ENCODE measurements at places on chromosomes 6 and 20.

GRCh38 chr20:44730441-44730840 lies 15.2 kb upstream of the KCNK15 start:
- DNase-seq: peak; percentile 9

DNA sequence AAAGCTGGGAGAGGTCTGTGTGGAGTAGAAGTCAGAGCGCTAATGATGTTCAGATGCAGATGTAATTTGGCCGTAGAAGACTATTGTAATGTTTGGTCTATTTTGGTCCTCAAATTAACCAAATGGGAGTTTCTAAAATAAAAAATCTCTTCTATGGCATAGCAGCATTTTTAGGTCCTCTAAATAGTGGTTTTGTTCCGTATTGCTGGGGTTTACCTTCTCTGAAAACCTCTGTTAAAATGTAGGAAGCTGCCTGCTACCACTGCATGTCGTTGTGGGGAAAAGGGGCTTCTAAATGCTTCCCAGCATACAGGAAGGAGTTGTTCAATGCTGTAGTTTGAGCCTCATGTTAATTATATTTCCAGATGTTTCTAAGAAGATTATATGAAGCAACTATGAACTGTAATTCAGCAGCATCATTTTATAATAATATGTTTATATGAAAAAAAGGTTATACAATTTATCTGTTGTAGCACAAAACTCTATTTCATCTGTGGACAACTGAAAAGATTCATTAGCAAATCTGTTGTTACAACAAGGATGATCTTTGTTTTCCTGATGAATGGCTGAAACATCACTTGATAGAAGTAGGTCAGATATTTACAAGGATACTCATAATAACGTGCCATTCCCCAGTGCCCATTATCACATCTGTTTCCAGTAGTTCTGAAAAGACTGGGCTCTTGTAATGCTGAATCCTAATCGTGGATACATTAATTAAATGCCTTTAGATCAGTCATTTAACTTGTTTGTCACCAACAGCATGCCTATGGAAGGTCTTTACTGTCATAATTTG lies 256.6 kb downstream of the TBC1D7 start:
- DNase-seq: no peak

DNA sequence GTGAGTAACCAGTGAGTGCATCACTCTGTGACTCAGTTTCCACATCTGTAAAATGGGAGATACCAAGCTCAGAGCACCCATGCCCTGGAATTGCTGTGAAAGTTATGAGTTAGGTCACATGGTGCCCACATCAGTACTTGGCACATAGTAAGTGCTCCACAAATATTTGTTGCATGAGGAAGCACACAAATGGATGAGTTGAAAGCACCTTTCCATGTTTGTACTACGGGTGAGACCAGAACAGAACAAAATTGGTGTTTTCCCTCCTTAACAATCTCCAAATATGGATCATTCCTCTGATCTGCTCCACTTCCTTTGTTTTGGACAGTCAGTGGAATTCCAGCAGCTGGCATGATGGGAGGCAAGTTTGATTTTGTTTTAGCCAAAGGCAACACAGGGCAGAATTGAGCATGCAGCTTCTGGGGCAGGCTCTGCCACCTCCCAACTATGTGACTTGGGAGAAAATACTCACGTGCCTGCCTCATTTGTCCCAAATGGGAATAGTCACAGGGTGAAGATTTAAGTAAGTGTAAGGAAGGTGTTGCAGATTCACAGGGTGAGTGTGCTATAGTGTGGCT lies 503.7 kb upstream of the SULF2 start:
- no peak for DNase-seq

- DNase-seq: no peak
Observed at GRCh38 chr6:79984261-79984660, 20.2 kb upstream of the TTK start.

- no peak for DNase-seq
Observed at GRCh38 chr6:132070356-132070755, 119.2 kb upstream of the CCN2 start.

DNA sequence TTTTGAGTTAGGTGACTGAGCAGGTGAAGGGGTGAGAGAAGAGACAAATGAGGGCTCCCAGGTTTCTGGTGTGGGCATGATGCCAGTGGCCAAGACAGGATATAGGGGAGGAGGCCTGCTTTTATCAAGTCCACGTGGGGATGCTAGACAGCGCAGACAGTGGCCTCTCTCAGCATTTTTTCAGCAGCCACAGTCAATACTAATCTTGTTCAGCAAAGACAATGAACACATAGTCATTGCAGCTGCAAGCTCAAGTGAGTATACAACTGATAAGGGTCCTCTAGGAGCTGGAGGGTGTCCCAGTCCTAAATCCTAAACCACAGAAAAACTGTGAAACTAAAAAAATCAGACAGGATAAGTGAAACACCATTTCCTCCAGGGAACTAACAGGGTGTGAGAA lies 48.6 kb downstream of the UQCC1 start:
- no peak for DNase-seq

GRCh38 chr6:22513667-22514066 lies 55.7 kb upstream of the HDGFL1 start:
- DNase-seq: no peak

DNA sequence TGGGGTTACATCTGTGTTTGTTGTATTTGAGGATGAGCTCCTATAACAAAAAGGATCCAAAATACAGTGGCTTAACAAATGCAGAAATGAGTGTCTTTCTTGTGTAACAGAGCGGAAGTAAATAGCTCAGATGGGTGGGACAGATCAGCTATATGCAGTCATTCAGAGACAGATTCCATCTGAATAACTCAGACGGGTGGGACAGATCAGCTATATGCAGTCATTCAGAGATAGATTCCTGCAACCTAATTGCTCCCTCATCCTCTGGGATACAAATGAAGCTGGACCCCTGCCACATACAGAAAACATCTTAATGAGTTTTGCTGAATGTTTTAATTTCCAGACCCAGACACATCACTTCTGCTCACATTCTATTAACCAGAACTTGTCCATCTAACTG lies 332.3 kb downstream of the BCKDHB start:
- no peak for DNase-seq

GRCh38 chr6:169501777-169502313 lies 200.0 kb downstream of the WDR27 start:
- no peak for DNase-seq

DNA sequence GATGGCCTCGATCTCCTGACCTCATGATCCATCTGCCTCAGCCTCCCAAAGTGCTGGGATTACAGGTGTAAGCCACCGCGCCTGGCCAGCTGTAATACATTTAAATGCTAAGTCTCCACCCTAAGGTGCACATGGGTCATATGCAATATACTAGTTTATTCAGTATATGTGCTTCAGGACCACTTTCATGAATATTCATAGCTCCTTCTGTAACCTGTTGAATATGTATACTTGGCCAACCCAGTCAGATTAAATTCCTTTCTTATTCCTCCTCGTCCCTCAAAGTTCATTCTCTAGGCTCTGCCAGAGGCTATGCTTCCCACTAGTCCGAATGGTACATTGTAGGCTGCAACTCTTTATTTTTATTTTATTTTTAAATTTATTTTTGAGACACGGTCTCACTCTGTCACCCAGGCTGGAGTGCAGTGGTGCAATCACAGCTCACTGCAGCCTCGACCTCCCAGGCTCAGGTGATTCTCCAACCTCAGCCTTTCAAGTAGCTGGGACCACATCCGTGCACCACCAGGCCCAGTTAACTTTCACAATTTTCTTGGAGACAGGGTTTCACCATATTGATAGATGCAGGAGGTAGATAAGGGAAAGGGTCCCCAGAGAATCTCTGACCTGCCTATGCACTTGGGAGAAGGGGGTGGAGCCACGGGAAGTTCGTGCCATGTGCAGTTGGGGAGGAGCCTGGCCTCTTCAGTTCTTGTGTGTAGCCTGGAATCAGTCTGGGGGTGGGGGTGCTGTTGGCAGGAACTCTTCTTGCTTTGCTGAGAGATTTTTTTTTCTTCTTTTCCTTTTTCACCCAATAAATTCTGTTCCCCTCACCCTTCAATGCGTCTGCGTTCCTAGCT lies 41.3 kb upstream of the DDR1 start:
- no peak for DNase-seq

GRCh38 chr6:94133106-94133505 lies 713.7 kb upstream of the EPHA7 start:
- DNase-seq: no peak

- peak; percentile 37 for DNase-seq
Observed at GRCh38 chr6:44045672-44046015, 81.6 kb downstream of the MRPL14 start.

DNA sequence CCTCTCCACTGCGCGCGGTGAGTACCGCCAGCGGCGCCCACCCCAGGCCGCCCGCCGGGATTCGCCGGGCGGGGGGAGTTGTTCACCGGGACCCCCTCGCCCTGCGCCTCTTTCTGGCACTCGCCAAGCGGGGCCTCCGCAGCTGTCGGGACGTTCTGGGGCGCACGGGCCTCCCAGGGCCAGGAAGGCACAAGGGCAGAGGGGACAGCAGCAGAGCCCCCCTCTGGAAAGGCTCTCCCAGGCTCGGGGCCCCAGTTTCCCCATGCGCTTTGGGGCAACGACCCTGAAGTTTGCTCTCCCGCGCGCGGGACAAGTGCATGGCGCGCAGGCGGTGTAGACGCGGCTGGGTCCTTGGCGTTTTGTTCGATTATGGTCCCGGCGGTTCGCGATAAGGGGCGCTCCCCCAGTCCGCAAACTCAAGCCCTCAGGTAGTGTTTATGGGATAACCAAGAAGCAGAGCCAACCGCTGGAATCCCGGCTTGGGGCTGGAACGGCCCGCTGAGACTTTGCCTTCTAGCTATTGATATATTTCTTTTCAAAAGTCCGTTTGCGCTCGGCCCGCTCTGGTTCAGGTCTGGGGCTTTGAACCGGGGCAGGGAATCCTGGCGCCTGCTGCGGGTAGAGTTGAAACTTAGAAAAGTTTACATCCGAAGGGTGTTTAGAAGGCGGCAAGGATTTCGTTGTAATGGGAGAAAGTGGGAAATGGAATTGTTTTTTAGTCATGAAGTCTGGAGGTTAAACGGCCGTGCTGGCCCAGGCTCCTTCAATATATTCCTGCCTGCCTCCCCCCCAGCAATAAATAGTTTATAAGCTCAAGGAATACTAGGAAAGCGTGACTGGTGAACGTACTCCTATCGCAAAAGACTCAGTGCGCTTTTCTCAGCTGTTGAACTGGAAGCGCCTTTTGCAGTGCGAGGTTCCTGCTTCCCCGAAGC lies 595 bp downstream of the EYA2 start:
- no peak for DNase-seq

DNA sequence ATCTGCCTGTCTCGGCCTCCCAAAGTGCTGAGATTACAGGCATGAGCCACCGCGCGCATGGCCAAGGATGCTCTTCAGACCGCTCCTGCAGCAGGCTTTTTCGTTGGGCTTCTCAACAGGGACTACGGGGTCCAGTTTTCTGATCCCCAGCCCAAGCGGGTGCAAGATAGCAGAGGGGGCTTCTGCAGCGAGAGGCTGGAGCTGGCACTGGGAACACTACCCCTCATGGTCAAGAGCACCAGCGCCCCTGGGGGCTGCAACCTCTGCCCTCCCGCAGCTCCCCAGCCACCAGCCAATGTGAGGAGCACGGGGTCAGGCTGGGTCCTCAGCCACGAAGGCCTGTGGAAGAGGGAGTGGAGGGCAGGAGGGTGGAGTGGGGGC lies 6.0 kb downstream of the CTSZ start:
- no peak for DNase-seq

- no peak for DNase-seq
Observed at GRCh38 chr6:12343440-12344162, 53.4 kb downstream of the EDN1 start.

DNA sequence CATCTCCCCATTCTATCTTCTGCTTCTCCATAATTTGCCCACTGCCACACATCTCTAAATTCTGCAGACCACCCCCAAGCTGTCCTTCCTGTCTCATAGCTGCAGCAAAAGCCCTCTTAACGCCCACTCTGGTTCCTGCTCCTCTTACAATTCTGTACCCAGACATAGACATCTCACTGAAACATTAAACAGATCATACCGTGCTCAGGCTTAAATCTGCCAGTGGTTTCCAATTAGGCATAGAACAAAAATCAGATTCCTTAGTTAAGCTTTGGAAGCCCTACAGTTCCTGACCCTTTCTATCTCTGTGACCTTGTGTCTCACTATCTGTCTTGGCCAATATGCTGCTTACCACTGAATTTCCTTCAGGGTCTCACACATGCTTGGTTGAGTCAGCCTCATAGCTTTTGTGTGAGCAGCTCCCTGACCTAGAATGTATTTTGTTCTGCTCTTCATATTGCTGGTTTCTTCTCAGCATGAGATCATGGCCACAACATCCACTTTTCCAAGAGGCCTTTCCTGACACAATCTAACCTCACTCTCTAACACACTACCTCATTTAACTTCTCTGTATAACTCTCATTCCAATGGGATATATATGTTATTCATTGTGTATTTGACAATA lies 749.7 kb downstream of the MAFB start:
- no peak for DNase-seq

DNA sequence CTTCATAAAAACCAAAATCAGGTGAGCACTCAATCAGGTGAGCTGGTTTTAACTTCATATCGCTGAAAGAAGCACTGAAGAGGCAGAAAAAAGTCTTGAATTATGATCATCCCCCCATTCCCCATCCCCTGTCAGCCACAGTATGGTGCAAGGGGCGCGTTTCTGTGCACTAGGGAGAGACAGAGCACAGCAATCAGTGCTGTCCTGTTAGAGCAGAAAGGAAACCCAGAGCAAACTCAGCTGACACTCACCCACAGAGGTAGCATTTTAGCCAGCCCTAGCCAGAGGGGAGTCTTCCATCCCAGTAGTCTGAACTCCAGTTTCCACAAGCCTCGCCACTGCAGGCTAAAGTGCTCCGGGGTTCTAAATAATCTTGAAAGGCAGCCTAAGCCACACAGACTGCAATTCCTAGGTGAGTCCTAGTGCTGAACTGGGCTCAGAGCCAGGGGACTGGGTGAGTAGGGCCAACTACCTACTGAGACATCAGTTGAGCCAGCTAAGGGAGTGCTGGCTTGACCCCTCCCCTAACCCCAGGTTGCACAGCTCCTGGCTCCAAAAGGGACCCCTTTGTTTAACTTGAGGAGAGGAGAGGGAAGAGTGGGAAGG lies 1352.6 kb upstream of the GJE1 start:
- DNase-seq: no peak

DNA sequence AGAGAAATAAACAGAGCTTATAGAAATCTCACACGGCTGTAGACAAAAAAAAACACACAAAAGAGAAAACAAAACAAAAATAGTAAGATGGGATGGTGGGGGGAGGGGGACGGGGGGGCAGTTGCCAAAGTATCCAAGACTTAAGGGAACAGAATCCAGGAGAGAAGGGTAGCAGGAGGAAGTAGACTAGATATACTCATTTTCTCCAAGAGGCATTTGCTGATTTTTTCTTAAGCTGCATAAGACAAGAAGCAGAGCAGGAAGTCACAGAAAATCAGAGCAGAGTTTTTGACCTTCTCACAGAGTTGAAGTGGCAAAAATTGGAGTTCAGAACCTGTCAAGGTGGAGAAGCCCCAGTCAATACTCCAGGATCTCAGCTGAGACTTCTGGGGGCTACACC lies 237.7 kb downstream of the HIVEP2 start:
- DNase-seq: no peak

- no peak for DNase-seq
Observed at GRCh38 chr6:127921982-127922381, 21.1 kb upstream of the THEMIS start.

DNA sequence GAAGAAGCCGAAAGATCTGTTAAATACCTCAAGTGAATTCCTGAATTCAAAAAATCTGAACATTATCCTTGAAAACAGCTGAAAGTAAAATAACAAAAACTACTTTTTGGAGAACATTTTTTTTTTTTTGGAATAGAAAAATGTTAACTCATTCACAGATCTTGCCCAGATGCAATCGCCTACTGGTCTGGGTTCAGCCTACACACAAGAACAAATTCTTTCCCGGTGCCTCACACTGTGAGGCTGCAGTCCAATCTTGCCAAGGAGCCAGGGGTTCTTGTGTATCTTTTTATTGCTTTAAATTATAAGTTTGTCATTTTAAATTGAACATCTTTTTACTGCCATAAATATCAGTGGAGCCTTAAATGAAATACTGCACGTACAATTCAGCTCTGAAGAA lies 41.2 kb upstream of the TMEM200A start:
- no peak for DNase-seq
